ENCODE measurements at places on chromosomes 5 and 9. TPM values are rescaled to one million over a fixed set of nuclear protein-coding genes. Genes with fewer than 3 reads are reported as not detected.

- DNase-seq = no peak
These were observed 289.4 kb downstream of the ADAMTS6 start for GRCh38 chr5:65192331-65192730.

DNA sequence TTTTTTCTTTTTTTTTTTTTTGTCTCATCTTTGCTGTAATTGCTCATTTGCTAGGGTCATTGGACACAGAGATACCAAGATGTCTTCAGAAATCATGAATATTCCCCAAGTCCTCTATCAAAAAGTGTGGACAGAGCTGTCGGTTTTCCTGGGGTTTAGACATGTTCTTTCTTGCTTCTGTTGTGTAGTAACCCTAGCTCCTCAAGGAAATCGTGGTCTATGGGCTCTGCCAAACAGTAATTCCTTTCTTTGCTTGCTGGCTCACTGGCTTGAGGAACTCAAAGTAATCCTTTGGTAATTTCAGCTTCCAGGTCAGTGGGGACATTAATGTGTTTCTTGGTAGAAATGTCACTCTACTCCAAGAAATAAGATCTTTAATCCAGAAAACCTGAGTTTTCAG lies 101.7 kb downstream of the TMC1 start:
- no peak for DNase-seq

DNA sequence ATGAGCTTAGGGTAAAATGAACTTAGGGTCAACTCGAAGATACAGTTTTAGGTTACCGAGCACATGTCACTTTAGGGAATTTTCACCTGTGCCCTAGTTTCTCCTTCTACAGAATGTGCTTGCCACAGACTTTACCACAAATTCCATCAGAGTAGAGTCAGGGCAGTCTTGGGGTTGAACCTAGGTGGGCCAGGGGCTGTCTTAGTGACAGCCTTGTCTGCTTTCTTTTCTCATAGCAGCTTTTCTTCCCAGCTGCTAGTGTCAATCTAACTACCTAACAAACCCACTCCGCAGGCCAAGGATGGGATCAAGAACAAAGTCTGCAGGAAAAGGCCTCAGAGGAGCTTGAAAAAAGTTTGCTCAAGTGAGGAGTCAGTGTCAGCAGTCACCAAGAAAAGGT lies 458.1 kb upstream of the CDH18 start:
- no peak for DNase-seq

DNA sequence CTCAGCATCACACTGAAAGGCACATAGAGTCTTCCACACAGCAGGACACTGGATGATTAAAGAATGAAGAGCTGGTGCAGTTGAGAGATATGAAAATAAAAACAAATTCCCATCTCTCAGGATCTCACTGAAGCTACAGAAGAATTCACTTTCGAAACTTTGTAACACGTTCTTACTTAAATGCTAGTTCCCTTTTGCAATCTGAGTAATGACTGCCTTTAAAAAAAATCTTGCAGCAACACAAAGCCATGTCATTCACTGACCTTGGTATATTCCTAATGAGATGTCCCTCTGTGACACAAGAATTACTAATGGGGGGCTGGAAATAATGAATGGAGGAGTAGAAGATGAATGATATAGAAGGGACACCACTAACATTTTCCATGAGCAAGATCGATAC lies 201.8 kb downstream of the GLIS3 start:
- no peak for DNase-seq

DNA sequence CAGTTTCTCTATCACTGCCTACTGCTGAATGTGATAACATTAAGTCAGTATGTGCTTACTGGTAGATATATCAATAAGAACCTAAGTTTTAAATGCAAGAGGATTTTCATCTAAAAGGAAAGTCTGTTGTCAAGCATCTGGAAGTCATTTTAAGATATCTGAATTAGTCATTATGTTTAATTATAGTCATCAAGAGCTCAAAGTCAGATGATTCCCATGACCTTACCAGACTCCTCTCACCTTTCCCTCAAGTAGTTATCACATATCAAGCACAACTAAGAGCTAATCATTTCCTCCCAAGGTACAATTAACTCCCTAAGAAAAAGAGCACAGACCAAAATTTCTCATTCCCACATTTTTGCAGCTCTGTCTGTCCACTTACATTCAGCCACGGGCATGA lies 45.5 kb downstream of the PUM3 start:
- no peak for DNase-seq

DNA sequence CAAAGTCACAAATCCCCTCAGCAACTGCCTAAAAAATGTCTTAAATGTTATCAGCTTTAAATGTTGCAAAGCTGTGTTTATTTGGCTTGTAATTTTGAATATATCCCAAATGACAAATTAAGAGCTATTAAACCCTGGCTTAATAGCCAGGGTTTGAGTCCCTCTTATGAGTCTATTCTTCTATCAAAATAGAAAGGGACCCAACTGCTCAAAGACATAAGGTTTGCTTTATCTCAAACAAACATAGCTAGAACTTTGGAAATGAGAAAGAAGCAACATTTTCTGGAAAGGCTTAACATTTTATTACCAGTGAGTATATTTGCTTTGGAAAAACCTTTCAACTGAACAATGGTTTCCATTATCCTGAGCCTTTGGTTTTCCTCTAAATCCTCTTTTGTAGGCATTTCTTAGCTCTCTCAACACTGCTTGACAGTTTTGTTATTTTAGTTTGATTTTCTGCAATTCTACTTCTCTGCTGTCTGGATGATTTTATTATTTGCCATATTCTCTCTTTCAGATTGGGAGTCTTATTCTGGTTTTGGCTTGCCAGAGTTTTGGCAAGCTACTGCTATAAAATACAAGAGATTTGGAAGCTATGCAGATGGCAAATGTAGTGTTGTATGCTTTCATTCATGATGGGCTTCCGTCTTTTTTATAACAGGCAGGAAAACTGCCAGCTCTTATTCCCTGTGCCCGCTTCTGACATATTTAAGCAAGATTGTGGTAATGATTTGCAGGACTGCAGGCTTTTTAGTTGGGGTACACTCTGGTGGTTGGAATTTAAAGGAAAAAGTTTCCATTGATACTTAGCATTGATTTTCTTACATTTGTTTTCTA lies 734.9 kb downstream of the DTWD2 start:
- no peak for DNase-seq

DNA sequence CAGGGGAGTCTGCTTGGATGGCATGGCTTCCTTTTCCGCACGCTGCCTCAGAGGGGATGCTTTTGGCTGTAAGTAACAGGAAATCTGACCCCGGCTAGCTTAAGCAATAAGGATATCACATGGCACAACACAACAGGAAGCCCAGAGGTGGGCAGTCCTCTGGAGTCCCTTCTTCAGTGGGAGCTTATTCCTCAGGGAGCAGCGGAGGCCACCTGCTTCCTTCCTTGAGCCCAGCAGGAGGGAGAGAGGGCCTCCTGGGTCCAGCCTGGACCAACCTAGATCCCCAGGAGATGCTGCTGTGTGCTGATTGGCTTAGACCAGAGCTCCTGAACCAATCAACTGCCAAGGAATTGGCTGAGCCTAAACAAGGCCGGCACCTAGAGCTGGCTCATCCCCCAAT lies 66.3 kb downstream of the C9orf50 start:
- no peak for DNase-seq

Gene CARTPT
- not detected for total RNA-seq

Gene BTNL8
- not detected for total RNA-seq

Gene C9orf50
- total RNA-seq = not detected

Measured in H4 (cell line).